ENCODE measurements at places on chromosomes 6 and 20.

DNA sequence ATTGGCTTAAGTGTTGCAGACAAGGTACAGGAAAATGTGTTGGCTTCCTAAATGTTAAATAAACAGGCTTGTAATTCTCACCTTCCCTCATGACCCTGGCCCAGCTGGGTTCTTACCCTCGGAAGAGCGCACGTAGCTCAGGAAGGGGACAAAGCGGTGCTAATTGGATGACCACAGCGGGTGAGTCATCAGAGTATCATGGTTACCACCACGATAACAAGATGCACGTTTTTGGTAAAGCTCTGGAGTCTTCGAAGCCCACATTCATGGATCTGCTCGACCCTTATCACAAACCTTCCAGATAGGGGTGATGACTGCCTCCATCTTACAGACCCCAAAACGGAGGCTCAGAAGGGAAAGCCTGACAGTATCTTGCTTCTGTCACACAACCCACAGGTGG, 32.8 kb downstream of the APCDD1L start:
- DNase-seq: peak; percentile 49

DNA sequence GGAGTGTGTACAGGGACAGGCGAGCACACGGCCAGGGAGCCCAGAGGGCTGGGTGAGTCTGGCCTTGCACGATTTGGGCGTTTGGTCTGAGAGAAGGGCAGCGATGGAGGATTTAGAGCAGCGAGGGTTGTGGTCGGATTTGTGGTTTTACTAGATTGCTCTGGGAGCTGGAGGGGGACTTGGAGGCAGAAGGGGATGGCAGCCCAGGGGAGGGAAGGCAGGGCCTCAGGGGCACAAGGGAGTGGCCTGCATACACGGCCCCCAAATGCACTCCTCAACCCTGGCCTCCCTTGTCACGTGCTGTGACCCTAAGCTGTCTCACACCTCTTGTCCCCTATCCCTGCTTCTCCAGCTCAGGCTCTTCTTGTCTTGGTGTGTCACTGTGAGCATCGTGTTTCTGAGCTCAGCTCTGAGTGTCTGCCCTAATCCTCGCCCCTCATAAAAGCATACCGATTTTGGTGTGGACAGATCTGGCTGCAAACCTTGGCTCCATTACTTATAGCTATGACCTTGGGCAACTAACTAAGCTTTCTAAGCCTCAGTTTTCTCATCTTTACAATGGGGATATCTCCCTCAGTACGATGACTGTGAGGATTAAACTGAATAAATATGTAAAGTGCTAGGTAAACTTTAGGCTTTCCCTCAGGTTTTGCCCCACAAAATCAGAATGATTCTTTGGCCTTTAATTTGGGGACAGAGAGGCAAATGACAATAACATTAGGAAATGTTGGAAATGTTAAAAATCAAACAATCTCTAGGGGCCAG, 120.1 kb upstream of the ARMC2 start:
- no peak for DNase-seq

- no peak for DNase-seq
Observed at GRCh38 chr6:41515995-41516394, 30.2 kb upstream of the FOXP4 start.

DNA sequence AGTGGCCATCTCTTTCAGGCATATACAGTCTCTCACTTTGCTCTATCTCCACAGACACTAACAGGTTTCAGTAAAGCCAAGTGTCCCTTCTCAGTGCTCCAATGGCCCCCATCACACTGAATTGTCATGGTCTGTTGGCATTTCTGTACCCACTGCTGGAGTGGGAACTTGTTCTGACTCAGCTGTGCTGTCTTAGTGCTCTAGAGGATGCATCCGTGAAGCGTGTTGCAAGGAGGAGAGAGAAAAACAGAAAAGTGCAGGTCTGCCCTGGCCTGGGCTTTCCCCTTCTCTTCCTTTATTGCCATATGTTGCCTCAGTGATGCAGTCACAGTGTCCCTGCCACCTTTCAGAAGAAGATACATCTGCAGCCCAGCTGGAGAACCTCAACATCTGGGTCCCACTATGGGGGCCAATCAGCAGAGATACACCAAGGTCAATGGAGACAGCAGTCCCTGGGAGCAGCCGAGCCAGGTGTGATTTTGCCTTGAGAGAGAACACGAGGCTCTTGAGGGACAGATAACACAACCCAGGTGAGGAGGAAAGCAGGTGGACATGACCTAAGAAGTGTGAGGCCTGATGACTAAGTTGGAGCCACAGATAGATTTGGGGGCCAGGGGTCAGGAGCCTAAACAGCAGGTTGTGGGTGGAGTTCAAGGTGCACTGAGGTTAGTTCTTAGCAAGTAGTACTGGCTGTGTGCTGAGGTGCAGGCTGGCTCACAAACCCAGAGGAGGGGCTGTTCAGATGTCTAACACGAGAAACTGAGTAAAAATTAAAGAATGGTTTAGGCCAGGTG, 5.6 kb upstream of the PLCG1 start:
- no peak for DNase-seq

GRCh38 chr6:124823240-124824111, 138.8 kb upstream of the RNF217 start:
- DNase-seq: no peak

DNA sequence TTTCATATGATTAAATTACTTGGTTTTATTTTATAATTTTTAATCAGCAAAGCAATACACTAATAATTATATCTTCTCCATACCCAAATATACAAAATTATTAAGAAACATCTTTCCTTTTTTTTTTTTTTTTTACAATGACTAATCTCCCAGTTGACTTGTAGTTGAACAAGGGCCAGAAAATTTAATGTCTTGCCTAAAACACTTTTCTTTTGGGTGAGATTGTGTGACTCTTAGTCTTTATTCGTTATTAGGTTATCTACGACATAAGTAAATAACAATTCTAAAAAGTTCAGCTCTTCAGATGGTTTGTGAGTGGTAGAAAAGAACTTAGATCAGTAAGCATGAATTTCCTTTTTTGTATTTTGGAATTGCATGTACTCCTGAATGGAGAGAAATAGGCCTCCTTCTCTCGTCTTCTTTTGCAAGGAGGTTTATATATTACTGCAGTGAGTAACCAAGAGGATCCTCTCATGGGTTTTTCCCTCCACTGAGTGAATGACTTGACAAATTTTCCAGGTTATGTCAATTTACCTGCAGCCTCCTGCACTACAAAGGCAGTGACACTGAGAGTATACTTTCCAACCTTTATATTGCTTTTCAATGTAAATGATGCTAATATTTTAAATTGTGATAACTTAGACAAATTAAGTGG, 364.5 kb upstream of the CITED2 start:
- no peak for DNase-seq

DNA sequence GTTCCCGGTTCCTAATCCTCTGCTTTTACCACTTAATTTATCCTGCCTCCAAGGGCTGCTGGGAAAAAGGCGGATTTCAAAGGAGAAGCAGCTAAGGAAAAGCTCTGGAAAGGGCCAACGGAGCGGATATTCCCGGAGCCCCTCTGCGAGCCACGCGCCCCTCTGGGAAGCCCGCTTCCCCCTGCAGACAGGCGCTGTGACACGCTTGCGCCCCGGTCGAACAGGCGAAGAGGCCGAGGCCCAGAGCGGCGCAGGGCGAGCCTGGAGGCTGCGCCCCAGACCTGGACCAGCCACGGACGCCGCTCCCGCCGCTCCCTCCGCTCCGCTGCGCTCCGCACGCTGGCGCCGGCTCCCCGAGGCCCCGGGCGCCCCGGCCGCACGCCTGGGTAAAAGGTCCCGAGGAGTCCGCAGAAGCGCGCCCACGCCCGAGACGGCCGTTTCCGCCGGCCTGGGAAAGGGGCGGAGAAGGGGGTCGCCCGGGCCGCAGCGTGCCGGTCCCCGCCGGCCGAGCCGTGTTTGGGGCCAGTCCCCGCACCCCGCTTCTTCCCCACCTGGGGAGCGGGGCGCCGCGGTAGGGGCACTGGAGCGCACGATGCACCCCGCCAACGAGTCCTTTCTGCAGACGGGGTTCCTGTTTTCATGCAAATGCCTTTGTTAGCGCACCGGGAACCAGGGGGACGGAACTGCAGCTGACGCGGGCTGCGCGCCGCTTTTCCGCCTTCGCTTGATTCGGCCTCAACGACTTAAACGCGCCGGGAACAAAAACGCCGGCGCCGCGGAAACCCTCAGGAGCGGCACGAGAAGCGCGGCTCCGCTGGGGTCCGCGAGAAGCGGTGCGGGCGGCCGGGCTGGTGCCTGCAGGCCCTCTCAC, 91.9 kb upstream of the SIRPA start:
- DNase-seq: peak; percentile 3

- peak; percentile 28 for DNase-seq
Observed at GRCh38 chr6:25645916-25646315, 6.1 kb upstream of the SCGN start.

- DNase-seq: peak; percentile 89
Observed at GRCh38 chr6:20212392-20213111, at the start of gene MBOAT1. TSS of gene MBOAT1 (minus strand) at chr6:20212469. CDS start at chr6:20212234, 235 bp downstream.

- peak; percentile 64 for DNase-seq
Observed at GRCh38 chr6:90537723-90538258, 49.1 kb downstream of the MAP3K7 start.

- DNase-seq: no peak
Observed at GRCh38 chr6:145147559-145147958, 587.8 kb downstream of the EPM2A start.

- no peak for DNase-seq
Observed at GRCh38 chr6:115728171-115728570, 332.5 kb downstream of the FRK start.

- no peak for DNase-seq
Observed at GRCh38 chr6:142693441-142693840, 251.5 kb downstream of the HIVEP2 start.

DNA sequence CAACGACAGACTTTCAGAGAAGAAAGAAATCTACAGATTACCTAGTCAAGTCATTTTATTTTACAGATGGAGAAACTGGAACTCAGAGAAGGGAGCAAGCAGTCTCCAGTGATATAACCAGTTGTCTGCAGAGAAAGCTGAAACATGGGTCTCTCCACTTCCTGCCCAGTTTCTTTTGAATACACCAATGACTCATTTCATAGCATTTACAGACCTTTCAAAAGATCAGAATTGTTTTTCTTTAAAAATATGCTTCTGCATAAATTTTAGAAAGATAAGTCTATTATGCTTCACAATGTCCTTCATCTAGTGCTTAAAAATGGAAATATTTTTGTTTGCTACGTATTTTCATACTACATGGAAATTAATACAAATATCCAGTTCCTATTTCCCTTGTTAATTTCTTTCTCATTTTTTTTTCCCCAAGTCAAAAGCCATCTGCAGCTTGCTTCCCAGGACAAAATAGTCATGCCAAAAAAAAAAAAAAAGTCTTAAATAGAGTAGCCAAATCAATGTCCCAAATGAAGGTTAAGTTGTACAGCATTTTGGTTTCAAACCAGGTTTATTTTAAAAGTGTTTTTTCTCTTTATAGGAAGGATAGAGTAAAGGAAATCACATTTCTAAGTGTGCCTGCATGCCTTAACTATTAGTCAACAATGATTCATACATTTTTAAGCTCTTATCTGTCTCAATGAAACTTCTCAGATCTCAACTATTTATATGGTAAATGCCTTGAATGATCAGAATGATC, 36.9 kb downstream of the ARHGAP18 start:
- no peak for DNase-seq

DNA sequence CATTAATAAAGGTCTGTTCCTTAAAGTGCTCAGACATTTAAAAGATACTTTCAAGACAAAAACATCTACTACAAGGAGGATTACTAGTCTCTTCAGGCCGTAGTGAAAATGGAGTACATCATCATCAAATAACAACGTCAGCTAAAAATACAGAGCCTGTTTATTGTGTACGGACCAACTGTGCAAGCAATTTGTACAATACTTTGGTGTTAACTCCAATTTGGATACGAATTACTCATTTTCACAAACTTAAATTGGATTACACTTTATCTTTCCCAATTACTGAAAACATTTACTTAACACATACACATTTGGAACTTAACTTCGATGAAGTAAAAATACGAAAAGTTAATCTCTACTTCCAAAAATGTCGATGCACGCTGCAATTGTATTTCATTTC, 802 bp downstream of the CYP39A1 start:
- no peak for DNase-seq

- peak; percentile 9 for DNase-seq
Observed at GRCh38 chr6:107555449-107555848, 65.5 kb downstream of the SOBP start.

DNA sequence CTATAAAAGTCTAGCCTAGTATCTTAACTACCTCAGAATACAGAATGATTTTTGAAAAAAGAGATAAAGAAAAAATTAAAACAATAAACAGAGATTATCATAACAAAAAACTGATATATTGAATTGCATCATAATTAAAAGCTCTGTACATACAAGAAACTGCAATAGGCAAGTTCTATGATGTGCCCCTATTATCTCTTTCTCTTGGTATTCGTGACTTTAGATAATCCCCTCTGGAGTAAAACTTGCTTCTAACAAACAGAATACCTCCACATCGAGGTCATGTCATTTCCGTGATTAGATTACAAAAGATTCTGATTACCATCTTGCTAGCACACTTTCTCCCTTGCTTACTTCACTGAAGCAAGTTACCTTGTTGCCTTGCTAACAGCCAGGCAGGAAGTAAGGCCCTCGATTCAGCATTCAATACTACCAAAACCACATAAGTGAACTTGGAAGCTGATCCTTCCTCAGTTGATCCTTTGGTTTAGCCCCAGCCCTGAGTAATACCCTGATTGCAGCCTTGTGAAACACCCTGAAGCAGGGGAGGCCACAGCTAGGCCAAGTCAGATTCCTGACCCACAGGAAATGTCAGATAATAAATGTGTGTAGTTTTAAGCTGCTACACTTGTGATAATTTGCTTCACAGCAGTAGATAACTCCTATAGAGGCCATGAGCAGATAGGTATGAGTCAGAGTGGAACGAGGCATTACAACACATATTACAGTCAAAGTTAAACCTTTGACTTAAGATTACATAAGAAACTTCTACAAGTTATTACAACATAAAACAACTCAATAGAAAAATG, 53.7 kb upstream of the TMX4 start:
- peak; percentile 39 for DNase-seq

- DNase-seq: no peak
Observed at GRCh38 chr6:168501561-168501960, 60.6 kb downstream of the SMOC2 start.

GRCh38 chr6:141734071-141734840, 398.5 kb upstream of the GJE1 start:
- DNase-seq: no peak

DNA sequence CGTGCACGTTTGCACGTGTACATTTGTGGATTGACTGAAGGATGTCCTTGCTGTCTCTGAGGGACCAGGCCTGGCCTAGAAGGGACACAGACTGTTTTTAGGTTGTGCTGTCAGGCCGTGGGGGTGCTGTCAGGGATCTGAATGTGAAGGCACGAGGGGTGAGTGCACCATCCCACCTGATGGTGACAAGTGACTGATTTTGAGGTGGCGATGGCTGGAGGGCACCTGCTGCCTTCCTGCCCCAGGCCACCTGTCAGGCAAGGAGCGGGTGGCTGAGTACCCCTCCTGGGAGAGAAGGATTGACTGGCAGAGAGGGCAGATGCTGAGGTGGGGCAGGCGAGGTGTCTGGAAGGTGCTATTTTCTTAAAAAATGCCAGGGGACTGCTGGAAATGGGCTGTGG, 1.2 kb downstream of the RAB44 start:
- DNase-seq: no peak

Data from NCI-H82 (cell line).